ENCODE measurements at places on chromosomes 1 and 21.

GRCh38 chr1:233988963-233989696 lies 84.7 kb downstream of the SLC35F3 start:
- no peak for DNase-seq

GRCh38 chr1:247948558-247948957 lies at the start of gene OR2L8:
Gene OR2L8, plus strand, starts transcription at chr1:247948858. Its CDS starts 0 bp downstream, at chr1:247948858.
- DNase-seq: no peak

- DNase-seq: no peak
Measured at GRCh38 chr1:54500107-54500431, 48.0 kb upstream of the ACOT11 start.

DNA sequence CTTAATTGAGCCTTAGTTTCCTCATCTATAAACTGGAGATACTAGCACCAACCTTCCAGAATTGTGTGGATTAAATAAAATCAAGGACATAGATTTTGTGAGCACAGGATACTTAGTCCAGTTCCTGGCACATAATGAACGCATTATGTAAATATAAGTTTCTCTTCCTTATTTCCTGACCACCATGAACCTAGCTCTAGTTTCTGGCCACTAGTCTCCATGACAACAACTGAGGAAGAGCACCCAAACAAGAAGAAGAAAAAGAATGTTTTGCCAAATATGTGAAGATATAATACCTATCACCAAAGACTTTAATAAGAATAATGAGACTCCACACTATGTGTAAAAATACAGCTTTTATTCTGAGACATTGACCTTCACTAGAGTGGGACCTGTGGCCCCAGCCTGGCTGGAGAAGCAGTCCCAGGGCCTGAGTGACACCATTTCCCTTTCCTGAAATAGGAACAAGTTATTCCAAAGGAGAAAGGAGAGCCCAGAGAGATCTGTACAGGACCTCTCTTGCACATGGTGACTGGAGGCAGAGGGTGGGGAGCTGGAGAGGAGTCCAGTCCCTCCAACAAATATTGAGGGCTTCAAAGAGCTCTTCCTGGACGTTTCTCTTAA lies 940 bp upstream of the USF1 start:
- no peak for DNase-seq

- DNase-seq: no peak
Measured at GRCh38 chr1:236091933-236092318, 27.0 kb upstream of the NID1 start.

DNA sequence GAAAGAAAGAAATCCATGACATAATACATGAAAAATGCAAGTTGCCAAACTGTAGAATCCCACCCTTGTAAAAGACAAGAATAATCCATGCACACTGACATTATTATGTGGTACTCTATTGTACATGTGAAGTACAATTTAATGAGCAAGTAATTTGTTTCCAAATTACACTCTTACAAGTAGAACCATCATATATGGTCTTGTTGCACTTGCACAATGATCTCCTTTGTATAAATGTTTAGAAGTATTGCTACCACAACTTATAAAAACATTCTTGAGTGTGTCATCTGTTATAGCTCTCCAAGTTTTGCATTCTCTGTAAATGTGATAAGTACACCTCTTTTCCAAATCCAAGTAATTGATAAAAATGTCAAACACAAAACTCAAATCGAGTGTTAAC lies 29.1 kb upstream of the ZNF281 start:
- DNase-seq: no peak

GRCh38 chr1:223298701-223299100 lies 65.3 kb downstream of the SUSD4 start:
- DNase-seq: no peak
